ENCODE measurements at places on chromosomes 5 and 9.
A peak's percentile ranks its signal among the peaks of the same experiment; 100 is the strongest.

DNA sequence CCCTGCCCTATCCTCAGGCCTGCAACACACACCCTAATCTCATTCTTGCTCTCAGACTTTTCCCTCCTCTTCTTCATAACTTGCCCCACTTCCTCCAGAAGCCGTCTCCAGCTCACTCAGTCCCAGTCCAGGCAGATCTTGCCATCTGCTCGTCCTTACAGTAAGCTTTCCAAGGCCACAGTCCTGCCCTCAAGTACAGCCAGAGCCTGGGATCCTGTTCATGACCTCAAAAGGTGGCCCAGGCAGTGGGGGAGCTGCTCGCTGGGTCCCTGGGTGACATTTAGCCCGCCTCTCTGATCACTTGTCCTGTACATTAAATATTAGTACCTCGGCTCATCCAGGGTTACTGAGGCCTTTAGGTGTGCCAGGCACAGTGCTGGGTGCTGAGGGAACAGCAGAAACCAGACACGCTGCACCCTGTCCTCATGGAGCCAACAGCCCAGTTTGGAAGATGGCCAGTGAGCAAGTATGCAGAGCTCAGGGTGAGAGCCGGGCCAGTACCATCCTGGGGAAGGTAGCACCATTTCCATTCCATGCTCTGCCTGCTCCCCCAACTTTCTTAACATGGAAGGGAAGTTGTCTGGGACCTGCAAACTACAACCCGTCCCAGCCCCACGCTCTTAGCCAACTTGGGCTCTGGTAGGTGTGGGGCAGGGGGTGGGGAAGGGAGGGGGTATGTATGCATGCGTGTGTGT is 100.4 kb downstream of the C5orf15 start:
- DNase-seq, result no peak

DNA sequence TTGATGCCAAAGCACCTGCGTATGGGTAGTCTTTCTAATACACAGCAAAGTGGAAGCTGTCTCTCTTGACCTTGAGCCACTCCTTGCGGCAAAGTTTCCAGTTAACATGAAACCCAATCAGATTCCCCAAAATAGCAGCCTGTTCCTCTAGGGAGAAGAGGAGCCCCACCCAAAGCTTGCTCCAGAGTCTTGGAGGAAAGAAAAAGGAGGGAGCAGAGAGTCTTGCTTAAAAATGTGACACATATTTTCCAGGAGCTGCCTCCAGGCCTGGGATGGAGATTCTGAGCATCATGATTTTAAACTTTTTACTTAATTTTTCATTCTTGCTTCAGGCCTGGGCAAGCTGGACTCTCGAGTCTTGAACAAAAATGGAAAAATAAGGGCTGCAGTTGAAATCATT is 223.5 kb upstream of the TNC start:
- DNase-seq, result no peak

- DNase-seq, result no peak
Observed at GRCh38 chr5:175688352-175689146, 30.7 kb downstream of the HRH2 start.

- no peak for DNase-seq
Observed at GRCh38 chr5:180990882-180991242, 2.2 kb downstream of the BTNL3 start.

DNA sequence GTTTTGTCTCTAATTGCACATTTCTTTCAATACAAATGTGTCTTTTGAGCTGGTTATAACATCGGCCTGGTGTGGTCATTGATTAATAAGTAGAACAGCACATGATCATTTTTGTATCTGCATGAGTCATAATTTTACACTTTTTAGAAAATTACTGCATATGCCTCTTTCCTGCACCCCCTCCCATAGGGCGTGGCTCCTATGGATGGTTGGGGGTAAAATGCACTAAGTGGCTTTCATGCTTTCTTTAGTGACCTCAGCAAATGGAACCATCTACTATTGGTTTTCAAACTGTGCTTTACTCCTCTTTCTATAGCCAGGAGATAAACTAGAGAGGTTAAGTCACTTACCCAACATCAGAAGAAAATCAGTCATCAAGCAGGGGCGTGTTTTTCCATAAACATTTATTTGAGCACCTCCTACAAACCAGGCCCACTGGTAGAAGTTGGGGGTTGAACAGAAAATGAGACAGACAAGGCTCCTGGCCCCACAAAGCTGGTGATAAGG is 3.8 kb downstream of the ANXA6 start:
- DNase-seq, result no peak

- no peak for DNase-seq
Observed at GRCh38 chr5:141559461-141559860, 59.3 kb downstream of the DIAPH1 start.

DNA sequence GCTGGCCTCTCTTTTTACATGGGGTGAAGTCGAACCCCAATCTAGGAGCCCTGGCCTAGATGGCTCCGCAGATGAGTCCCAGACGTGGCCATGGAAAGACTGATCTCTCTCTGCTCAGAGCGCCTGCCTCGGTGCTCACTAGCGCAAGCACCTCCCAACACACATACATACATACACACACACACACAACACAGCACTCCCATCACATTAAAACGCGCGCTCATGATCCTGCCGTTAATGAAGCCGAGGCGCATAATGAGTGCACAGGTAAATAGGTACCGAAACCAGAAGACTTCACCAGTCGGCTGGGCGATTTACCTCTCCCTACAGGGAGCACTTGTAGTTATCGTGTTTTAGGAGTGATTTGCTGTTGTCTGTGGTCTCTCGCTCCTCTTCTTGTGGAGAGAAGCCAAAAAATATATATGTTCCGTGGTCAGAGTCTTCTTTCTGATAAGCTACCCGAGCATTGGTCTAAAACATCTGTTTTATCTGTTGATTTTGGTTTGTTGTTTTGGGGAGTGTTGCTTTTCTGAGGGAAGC is 207.7 kb downstream of the MEF2C start:
- no peak for DNase-seq

DNA sequence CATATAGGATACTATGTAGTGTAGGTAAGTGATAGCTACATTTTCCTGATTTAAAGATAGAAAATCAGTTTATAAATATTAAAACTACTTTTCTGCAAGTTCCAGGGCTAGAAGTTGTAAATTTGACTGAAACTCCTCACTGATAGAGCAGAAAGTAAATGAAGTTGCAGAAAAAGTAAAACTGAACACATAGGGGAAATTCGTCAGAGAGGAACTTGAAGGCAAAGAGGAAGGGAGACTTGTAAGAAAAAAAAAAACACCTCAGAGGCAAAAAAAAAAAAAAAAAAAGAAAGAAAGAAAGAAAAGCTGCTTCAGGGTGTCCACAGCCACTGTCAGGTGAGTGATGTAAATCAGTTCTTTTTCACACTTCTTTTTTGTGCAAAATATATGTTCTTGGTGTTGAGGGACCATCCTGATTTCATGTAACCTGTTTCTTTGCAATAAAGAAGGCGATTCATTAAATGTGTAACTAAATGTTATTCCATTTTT is 336.2 kb upstream of the ZNF462 start:
- no peak for DNase-seq

DNA sequence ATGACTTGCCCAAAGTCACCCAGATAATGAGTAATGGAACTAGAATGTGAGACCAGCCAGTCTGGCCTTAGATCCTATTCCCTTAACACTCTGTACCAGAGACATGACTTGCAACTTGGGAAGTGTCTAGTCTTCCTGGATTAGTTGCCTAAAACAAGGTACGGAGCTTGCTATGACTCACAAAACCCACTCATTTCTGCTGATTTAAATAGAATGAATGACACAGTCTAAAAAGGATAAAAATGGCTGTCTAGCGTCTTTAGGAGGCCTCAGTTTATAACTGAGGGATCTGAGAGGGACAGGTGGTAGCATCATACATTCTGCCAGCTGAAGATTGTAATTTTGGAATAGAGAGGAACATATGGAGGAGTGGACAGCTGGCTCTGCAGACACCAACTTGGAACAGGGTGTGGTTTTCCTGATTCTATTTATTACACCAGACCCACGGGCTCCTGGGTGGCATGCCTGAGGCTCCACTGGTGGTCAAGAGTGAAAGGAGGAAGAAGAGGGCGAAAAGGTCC is 62.7 kb downstream of the ABLIM3 start:
- no peak for DNase-seq

DNA sequence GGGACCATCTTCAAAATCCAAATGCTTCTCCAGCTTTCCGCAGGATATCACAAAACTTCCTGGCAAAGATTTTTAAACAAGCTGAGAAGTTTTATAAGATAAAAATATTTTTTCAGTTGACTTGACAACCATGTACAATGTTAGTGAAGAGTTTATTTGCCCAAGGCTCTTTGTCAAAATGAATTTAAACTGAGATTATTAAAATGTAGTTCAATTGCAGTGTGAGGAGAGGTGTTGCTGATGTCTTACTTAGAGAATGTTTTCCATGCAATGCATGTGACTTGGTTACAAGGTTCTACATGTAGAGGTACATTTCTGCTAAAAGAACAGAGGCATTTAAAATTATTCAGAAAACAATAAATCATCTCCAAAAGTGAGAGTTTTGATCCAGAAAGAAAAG is 131.4 kb upstream of the MINAR2 start:
- DNase-seq, result no peak

- DNase-seq, result peak; percentile 49
Observed at GRCh38 chr9:4293293-4293941, 6.5 kb downstream of the GLIS3 start.

- DNase-seq, result no peak
Observed at GRCh38 chr9:98994172-98995058, 50.7 kb downstream of the COL15A1 start.

DNA sequence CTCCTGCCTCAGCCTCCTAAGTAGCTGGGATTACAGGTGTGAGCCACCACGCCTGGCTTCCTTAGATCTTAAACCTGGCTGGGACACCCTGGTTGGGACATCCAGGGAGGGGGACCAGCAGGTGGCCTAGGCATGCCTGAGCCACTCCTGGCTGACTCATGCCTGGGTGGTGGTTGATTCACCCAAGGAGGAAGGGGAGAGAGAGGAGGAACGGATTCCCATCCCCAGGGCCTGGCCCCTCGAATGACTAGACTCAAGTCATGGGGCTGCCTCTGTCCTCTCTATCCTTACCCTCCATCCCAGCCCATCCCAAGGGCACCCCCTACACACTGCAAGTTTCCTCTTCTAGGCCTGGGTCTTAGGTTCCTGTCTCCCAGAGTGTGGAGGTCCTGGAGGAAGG is 12.7 kb downstream of the EEIG1 start:
- DNase-seq, result no peak

- DNase-seq, result no peak
Observed at GRCh38 chr9:98654247-98654646, 54.5 kb downstream of the GABBR2 start.

DNA sequence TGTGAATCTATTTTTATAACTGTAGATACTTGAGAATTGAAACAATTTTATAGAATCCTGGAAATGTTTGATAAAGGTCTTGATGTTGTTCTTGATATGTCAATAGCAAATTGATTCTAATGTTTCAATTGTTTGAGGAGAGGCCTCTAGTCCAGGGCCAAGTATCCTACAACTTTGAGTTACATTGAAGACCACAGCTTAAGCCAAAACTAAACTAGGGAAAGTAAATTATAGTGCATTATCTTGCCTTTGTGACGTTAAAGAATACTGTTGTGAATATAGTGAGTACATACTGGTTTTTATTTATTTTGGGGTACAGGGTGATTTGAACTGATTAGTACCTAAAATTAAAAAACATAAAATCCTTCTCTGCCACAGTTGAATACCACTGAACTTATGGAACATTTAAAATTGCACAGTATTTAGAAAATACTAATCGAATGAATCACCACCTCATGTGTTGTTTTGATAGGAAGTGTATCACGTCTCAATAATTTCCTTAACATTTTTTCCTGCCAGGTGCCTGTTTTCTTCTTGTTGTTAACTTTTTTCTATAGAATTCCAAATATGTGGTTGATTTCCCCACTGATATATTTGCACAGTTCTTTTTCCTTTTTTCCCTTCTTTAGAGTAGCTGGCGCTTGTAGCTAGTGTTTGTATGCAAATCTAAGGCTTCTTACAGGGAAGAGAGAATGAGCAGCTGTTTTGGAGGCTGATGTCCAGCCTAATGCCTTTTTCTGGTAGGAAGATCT is 12.5 kb downstream of the ARHGEF28 start:
- peak; percentile 48 for DNase-seq

- DNase-seq, result no peak
Observed at GRCh38 chr9:129109537-129109903, 1.1 kb downstream of the CRAT start.

DNA sequence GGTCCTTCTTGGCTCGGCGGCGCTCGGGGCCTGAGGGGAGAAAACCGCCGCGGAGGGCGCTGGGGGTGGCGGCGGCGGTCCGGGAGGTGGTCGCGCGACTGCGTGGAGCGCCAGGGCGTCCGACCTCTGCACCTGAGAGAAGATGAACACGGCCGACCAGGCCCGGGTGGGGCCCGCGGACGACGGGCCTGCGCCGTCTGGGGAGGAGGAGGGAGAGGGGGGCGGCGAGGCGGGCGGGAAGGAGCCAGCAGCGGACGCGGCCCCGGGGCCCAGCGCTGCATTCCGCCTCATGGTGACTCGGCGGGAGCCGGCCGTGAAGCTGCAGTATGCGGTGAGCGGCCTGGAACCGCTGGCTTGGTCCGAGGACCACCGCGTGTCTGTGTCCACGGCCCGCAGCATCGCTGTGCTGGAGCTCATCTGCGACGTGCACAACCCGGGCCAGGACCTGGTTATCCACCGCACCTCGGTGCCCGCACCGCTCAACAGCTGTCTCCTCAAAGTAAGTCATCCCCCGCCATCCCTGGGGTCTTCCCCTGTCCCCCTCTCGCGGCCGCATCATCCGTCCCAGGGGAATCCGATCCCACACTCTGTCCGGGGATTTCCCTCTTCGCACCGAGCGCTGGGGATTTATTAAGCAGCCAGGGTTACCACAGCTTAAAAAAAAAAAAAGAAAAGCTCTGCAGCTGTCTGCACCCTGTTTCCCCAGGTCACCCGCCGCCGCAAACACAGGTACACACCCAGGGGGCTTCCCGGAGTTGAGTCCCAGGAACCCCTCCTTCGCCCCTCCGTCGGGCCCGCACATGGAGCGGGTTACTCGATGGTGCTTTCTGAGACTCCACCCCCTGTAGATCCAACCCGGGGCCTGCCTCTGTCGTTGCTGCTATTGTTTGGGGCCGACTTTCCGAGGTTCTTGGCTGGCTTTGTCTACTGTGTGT is at the start of gene GTF3C4:
GTF3C4 (plus strand) TSS at position 8 of the 935 bp plus-strand sequence; CDS start at position 143, 135 bp downstream.
- peak; percentile 71 for DNase-seq

DNA sequence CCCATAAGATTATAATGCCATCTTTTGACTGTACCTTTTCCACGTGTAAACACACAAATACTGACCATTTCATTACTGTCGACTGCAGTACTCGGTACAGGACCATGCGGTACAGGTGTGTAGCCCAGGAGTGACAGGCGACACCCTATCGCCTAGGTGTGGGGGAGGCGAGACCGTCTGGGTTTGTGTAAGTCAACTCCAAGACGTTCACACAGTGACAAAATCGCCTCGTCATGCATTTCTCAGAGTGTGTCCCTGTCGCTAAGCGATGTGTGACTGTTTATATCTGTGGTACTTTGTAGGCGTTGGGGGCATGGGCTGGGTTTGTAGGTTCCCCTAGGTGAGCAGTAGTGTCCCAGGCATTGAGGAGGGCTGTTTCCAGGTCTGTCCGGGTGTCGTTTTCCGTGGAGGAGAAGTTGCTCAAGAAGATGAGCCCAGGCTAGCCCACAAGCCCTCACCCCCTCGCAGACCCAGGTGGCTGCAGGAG is 20.3 kb downstream of the NEK6 start:
- DNase-seq, result no peak

Data from HTR-8/SVneo (cell line).